Activated effector memory CD4-positive, alpha-beta T cell treated with Interleukin-2 at 50 U/mL for 16 hours (primary cell): ENCODE measurements at places on chromosomes 4 and X.

GRCh38 chrX:65723706-65724105 is 56.3 kb downstream of the MSN start:
- no peak for DNase-seq

GRCh38 chr4:2261853-2262144 is at the start of gene MXD4:
MXD4 (minus strand) TSS chr4:2262109; CDS start chr4:2261980, 129 bp downstream.
- DNase-seq = no peak

GRCh38 chr4:176438401-176438800 is 118.6 kb downstream of the SPCS3 start:
- DNase-seq = no peak

DNA sequence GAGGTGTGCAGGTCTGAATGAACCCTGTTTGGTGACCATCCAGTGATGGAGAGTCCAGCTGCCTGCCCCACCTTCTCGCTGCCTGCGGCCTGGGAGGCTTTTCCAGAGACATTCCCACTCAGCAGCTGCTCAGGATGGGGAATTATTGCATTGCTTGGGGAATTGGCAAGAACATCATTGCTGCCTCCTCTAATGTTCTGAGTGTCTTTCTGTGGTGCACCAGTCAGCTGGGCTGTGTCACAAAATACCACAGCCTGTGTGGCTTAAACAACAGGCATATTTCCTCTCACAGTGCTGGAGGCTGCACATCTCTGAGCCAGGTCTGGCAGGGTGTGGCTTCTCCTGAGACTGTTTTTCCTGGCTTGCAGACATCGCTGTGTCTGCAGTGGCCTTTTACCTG is 86.8 kb upstream of the AFAP1 start:
- DNase-seq = no peak

DNA sequence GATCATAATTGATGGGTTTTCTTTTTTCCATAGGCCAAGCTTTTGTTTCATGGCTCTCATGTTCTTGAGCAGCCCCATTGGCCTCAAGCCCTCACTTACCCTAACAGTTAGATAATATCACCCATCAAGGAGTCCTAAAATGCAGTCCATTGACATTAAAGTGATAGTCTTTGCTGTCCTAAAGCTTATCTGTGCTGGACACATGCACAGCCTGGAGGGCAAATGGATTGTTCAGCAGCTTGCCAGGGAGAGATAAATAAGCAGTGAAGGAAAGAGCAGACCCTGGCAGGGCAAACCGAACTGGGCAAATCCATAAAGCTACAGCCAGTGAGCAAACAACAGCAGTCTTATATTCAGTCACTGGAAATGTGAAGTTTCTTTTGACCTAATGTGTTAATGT is 199.6 kb upstream of the MID1 start:
- DNase-seq = no peak

DNA sequence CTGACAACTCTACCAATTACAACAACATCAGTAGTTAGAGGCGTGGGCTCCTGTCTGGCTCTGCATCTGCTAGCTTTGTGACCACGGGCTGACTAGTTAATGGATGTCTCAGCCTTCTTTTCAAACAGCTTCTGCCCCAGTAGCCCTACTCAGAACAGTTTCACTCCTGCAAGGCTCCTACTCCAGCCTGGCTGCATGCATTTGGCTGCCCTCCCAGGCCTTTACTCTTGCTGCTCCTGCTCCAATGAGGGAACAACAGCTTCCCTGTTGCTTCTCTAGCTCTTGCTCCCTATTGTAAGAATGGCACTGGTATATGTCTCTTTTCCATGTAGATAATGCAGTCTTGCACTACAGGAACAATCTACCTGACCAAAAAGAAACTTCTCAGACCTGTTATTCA is 93.3 kb downstream of the TTC29 start:
- DNase-seq = no peak
